ENCODE measurements at places on chromosomes 2 and 18.

GRCh38 chr2:61658841-61659780 lies 121.0 kb upstream of the XPO1 start:
- no peak for DNase-seq

DNA sequence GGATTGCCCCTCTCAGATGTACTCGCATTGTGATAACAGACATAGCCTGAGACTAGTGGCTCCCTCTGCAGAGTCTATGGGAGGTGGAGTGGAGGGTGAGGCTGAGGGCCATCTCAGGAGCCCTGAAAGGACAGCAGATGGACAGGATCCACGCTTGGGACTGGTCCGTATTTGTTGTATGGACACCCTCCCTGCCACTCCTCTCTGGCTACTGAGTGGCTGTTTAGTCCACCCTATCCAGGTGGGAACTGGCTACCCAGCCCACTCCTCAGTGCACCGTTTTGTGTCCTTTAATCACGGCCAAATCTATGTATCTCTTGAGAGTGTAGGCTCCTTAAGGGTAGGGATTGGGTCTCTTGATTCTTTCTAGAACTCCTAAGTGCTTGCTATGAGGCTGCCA lies 4.5 kb upstream of the GLI2 start:
- DNase-seq: no peak

DNA sequence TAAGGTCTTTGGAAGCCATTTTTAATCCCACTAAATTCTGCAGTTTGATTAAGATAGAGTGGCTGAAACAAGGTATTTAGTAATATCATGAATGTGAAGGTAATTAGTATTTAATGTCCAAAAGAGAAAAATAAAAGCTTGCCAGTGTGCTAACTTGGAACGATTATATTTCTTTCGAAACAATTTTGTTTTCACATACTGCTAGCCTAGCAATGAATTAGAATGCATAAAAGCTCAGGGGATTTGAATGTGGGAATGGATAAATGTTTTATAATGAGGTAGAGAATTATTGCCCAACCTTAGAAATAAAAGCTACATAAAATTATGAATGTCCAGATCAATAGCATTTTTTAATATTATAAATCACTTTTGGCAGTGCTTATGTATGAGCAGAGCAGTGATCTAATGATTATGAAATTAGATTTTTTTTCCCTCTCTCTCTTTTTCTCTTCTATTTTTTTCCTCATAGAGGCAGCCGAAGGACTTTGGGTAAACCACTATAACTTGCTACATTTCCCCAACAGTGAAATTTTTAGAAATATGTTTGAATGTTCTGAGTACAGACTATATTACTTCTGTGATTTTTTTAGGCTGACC lies 75.5 kb downstream of the PLCL1 start:
- DNase-seq: no peak

DNA sequence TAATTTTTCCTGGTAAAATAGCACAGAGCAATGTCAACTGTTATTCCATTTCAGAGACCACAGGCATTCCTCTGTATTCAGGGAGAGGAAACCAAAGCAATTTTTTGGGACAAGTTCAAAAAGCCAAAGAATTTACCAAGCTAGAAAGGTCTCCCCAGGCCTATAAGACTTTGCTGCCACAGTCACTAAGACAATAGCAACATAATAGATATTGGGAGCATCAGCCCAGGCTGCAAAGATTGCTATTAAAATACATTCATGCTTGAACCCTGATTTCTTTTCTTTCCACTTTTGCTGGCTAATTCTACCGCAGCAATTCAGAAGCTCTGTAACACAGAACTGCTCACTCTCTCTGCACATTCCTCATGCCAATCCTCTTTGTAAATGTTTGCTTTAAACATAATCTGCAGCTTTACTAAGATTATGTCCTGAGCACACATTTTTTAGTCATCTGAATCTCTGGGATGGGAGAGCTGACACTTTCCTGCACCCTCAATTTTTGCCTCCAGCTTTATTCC lies 76.3 kb downstream of the CLHC1 start:
- no peak for DNase-seq

DNA sequence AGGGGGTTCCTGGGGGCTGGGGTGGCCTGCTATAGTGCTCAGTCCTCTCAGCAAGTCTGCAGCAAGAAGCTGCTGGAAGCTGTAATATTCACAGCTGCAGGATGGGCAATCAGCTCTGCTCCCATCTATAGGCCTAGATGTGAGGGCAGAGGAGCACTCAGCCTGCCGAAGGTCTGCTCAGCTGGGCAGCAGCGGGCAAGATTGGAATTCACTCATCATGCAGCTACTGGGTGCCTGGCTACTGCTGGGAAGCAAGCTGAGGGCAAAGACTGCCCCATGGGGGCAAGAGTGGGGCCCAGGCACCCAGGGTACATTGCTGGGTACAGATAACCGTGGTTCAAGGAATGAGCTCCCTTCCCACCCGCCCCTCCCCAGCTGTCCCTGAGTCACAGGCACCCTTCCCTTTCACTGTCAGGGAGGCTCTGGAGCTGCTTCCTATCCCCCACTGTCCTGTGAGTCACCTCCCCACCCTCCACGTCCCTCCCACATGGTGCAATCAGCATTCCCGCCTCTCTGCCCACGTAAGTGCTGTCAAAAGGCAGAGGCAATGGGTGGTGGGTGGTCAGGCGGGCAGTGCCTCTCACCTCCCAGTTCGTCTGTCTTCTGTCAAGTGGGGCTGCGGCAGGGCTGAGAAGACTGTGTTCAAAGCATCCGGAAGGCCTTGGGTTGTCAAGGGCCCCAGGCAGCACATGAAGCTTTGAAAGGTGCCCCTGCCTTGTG lies 169.2 kb downstream of the TRIM43 start:
- no peak for DNase-seq

GRCh38 chr2:54469484-54470053 lies 13.4 kb downstream of the SPTBN1 start:
- DNase-seq: no peak

- no peak for DNase-seq
These were observed 1471.8 kb downstream of the LRP1B start for GRCh38 chr2:140658760-140659692.

- no peak for DNase-seq
These were observed 147.6 kb downstream of the SLC8A1 start for GRCh38 chr2:40304340-40304739.

DNA sequence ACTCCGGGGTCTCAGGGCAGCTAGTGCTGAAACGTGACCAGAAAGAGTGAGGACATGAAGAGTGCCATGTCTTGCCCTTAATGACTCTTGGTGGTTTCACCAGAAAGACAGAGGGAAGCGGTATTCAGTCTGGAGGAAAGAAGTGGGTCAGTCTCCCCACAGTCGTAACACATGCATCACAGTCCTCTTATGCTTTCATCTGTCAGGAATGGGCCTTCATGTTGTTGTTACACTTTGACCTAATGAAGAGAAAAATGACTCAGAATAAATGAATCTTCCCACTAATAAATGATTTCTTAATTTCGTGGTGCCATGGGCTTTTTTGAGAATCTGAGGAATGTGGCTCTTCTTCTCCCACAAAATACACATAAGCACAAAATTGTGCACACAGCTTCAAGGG lies 103.2 kb downstream of the SLC8A1 start:
- no peak for DNase-seq

DNA sequence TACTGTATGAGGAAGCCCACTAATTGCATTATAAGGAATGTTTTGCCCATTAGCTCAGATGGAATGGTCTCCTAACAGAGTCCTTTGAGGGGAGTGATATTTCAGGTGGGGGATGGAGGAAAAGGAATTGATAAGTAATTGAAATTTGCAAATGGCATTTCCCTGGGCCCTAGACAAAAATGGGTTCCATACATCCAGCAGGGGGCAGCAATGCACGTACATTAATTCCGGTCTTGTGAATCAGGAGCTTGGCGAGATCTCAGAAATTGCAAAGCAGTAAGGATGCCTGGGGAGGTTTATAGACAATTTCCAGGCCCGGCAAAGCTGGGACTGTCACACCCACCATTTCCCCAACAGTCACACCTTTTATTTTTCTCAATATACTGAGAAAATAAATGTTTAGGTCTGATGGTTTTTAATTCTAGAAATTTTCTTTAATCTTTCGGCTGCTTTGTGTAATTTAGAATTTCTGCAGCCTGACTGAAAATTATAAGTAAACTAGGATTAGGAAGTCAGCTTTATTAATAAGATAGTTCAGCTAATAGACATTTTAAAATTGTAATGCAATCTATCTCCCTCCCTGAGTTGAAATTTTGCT lies 122.8 kb downstream of the LYPD1 start:
- DNase-seq: no peak

- no peak for DNase-seq
These were observed 222.8 kb downstream of the SOX11 start for GRCh38 chr2:5914811-5915611.

DNA sequence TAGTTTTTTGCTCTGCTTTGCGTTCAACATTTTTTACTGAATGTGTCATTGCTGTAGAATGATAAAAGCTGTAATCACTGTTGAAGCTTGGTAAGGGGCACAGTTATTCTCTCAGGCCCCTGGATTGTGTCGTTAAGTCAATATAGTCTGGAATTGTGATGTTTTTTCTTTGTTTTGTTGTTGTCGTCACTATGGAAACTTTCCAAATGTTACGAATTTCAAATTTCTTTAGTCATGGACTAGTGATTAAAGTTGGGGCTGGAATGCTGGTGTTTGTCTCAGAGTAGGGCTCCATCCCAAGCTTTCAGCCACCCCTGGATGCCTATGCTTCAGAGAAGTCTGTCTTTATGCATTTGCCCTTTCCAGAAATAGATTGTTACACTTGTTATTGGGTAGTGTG lies 287.2 kb downstream of the CDH19 start:
- DNase-seq: no peak

DNA sequence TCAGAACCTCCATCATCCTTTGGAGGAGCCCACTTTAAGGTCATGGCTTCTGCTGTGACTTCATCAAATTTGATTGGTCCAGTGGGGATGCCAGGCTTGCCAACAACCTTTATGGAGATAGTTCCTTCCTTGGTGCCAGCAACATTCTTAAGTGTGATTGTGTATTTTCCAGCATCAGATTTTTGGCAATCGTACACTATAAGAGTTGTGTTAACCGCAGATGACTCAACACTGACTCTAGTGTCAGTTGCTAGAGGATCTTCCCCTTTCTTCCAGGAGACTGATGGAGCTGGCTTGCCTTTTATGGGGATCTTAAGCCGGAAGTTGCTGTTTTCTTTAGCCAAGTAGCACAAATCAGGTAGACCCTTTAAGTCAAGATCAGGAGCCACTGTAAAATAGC lies 98.7 kb downstream of the PLEKHA3 start:
- no peak for DNase-seq

- DNase-seq: no peak
These were observed 63.3 kb upstream of the NEDD4L start for GRCh38 chr18:57980573-57981307.

GRCh38 chr18:22432657-22433137 lies 15.0 kb upstream of the CTAGE1 start:
- no peak for DNase-seq
